Activated CD4-positive, alpha-beta T cell treated with anti-CD3 and anti-CD28 coated beads, Interleukin-2, amount 50 U/mL, for 4 hours (primary cell): ENCODE measurements at places on chromosomes 6 and 20.
A peak's percentile ranks its signal among the peaks of the same experiment; 100 is the strongest.

GRCh38 chr6:70423189-70424134 is 10.2 kb downstream of the FAM135A start:
- DNase-seq: no peak

GRCh38 chr6:98634569-98634968 is 199.8 kb upstream of the POU3F2 start:
- no peak for DNase-seq

DNA sequence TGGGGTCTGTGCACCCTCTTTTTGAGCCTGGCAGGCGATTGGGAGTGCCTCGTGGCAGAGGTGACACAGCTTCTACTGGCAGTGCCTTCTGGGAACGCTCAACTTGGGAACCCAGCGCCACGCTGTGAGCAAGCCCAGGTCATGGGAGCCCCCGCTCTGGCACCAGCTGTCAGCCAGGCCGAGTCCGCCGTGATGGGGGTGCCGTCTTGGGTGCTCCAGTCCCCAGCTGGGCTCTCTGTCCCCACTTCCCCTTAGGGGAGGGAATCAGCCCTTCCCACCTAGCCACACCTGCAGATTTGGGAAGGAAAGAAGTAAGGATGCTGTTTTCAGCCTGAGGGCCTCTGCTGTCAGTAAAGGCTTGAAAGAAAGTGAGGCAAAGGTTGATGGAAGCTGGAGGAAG is 31.0 kb upstream of the NTSR1 start:
- DNase-seq: no peak

GRCh38 chr6:18488004-18488403 is 100.9 kb downstream of the RNF144B start:
- DNase-seq: no peak

- no peak for DNase-seq
Observed at GRCh38 chr6:118542184-118542952, 5.7 kb upstream of the PLN start.

DNA sequence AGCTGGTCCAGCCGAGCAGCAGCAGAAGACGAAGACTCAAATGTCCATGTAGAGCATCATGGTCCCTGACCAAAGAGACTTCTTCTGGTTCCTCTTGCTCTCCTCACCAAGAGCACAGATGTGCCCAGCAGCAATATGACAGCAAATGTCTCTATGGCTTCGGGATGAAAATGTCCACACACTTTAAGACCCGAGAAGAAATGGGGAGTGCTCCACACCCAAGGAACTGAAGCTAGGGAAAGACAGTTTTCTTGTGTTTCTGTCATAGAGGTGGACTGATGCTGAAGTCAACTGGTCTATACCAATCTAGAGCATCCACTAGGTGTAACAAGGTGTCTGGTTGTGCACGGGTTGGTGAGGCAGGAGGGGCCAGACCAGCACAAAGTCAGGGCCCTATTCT is 4.5 kb upstream of the CPNE1 start:
- DNase-seq: no peak

GRCh38 chr6:42627044-42627443 is 63.2 kb downstream of the UBR2 start:
- DNase-seq: no peak

- DNase-seq: peak; percentile 49
Observed at GRCh38 chr6:27867051-27867944, 44.9 kb downstream of the OR2B2 start.

- DNase-seq: no peak
Observed at GRCh38 chr20:57457243-57458095, 66.3 kb downstream of the RBM38 start.

DNA sequence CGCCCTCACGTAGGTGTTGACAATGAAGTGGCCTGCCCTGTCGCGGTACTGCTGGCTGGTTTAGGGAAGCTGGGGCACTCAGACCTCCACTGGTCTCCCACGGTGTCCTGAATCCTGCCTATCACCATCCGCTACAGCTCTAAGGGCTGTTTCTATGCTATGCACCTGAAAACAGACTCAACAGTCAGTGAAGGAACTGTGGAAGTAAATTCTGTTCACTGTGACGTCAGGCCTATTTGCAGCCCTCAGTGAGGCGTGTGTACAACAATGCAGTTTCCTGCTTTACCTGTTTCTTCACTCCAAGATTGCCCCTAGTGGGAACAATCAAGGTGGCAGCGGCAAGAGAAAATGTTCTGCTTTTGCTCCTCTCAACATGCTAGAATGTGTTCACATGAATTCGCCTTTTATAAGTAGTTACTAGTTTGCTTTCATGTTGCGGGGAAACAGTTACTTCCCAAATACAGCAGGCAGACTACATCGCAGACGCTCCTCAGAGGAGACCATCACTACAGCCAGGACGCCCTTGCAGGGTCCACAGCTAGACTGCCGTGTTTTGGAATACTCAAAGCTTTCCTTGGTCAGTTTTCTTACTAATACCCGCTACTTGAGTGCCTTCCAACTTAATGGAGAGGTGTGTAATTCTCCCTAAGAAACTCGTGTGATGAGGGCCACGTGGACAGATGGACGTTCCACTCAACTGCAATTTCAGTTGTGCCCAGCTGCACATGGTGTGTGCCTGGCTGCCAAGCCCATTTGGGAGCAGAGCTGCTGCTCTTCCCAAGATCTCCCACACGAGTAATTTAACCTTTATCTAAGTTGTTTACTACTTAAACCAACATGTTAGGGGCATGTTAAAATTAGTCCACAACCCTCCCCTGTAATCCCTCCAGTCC is 25.4 kb downstream of the DIDO1 start:
- DNase-seq: no peak

DNA sequence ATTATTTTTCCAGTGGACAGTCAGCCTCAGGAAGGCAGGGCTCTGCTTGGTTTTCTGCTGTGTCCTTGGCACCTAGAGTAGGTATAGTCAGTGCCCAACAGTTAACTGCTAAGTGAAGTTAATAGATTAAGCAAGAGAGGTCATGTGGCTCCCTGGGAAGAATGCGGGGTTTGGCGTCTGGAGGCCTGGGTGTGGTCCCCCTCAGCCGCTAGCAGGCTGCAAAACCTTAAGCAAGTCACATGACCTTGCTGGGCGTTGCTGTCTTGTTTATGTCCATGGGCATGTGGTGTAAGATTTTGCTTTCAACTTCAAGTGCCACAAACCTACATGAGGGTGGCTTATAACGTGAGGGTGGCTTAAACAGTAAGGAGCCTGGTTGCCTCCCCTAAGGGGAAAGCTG is 75.5 kb upstream of the SCP2D1 start:
- no peak for DNase-seq

DNA sequence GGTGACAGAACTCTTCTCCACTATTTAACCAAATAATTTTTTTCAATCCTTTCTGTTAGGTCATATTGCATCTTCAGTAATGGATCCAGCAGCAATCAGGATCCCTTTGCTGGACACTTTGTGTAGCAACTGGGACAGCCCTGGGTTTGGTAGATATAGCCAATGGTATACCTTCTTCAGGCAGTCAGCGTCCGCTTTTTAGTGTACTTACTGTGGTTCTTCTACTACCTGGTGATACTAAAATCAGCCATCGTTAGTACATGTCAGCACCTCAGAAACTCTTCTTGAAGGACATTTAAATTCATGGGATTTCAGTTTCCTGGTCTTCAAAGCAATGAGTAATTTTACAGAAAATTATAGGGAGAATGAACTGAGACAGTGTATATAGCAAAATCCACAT is 93.5 kb downstream of the ADGRG6 start:
- no peak for DNase-seq

DNA sequence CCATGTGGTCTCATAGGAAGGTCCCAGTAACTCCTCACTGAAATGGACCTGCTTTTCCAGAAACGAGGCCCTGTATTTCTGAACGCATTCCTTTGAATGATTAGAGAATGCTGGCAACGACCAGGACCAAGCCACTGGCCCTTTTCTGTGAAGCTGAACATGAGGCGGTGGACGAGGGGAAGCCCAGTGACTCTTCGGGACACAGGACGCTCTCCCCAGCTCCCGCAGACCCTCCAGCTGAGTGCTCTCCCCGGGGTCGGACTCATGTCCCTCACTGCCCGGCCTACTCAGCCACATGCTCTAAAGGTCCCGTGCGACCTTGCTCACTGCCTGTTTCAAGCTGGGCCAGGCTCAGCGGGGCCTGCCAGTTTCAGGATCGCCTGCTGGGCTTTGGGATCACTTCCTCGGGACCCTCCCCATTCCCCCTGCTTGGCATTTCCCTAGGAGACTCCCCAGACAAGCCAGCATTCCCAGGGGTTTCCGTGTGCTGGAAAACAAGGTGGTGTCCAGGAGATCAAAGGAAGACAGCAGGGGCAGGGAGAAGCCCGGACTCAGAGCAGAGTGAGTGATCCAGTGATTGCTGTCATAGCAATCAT is 2.6 kb upstream of the CST9 start:
- no peak for DNase-seq

DNA sequence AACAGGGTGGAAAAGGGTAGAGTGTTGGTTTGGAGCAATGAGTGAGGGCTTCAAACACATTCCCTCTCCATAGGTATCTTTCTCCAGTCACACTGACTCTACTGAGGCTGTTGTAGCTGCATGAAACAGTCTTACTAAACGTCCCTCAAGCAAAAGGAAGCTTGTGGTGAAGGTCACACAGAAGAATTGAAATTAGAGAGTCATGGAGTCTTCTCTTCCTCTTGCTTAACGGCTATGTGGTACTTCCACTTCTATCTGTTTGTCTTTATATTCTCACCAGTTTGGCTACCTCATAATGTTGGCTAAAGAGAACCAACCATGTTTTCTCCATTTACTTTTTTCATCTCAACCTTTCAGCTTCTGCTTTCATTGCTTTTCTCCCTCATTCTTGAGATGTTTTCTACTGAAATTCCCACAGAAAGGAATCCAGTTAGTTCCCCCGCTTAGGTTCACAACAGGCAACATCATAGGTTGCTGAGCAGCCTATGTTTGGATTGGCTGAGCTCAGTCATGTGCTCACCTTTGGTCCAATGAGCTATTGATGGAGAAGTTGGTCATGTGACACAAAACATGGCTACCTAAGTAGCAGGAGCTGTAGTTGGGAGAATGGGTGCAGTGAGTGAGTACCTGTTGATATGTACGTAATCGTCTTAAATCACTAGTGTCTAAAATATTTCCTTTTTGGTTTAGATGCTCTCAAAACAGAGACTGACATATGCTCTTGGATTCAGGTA is 99.8 kb downstream of the SNAP25 start:
- DNase-seq: no peak

GRCh38 chr6:11374036-11375010 is 141.9 kb upstream of the NEDD9 start:
- DNase-seq: no peak

- no peak for DNase-seq
Observed at GRCh38 chr20:61896058-61896961, 169.4 kb downstream of the TAF4 start.

DNA sequence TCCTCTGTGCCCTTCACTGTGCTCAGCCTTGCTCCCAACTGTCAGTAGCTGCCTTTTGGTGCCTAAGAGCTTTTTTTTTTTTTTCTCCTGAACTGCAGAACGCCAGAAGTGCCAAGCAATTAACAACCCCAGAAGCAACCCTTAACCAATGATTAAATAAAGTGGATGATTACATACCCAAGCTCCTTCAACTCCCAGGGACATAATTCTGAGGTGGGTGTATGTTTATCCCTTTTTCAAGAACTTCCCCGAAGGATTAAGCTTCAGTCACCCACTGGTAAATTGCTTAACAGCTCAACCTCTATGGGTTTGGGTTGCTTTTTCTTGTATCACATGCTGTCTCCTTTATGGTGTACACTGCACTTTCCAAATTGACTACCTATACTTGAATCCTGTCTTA is 41.1 kb downstream of the KLHL31 start:
- DNase-seq: no peak

DNA sequence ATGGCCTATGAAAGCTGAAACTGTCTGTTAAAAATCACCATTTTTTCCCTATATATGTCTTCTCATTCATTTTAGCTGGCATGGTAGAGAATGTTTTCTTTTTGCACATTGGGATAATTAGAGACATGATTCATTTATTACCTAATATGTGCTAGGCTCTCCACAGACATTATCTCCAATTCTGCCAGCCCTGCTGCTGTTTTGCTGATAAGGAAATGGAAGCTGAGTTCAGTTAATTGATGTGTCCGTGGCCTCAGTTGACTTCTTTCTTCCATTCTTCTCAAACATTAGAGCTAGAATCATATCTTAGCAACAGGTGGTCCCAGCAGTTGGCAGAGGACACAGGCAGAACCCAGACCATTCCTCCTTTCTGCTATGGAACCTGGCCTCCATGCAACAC is 644.1 kb upstream of the CITED2 start:
- no peak for DNase-seq

- no peak for DNase-seq
Observed at GRCh38 chr20:62365814-62366369, 1.2 kb downstream of the LAMA5 start.
